WTC11 (cell line): ENCODE measurements at places on chromosomes 5 and 9. TPM values are rescaled to one million over a fixed set of nuclear protein-coding genes. Genes with fewer than 3 reads are reported as not detected.

The CCDC152 gene
- total RNA-seq = 15.1 to 19.0 TPM (median 18.8 TPM) in 3 replicates

The SGCD gene
- 0.07 to 0.33 TPM (median 0.32 TPM) in 3 replicates for total RNA-seq

The BNIP1 gene
- 11.3 to 15.4 TPM (median 12.4 TPM) in 3 replicates for total RNA-seq

The GCNT4 gene
- total RNA-seq = 0.71 to 1.8 TPM (median 0.80 TPM) in 3 replicates

The ZNF354C gene
- total RNA-seq = 7.9 to 8.9 TPM (median 8.9 TPM) in 3 replicates

The PCDHB4 gene
- 2.3 to 2.6 TPM (median 2.3 TPM) in 3 replicates for total RNA-seq

The MGAT4B gene
- total RNA-seq = 127 to 151 TPM (median 135 TPM) in 3 replicates

The PCDHGB7 gene
- 10.5 to 11.2 TPM (median 10.7 TPM) in 3 replicates for total RNA-seq

DNA sequence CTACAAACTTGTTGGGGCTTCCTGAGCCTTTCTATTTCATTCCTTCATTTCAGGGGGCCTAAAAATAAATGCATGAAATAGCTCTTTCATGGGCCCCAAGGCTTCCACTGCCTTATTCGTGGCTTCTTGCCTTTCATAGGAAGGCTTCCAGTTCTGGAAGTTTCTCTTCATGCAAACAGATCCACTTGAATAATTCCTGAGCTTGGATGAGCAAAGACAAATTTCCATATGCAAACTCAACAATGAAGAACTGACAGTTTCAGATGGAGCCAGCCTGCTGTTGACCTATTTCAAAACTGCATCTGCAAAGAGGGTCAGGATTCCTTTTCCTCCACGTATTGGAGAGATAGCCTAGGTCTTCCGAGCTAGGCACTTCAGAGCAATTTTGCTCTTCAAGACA, 142.1 kb downstream of the MLLT3 start:
- DNase-seq = no peak

DNA sequence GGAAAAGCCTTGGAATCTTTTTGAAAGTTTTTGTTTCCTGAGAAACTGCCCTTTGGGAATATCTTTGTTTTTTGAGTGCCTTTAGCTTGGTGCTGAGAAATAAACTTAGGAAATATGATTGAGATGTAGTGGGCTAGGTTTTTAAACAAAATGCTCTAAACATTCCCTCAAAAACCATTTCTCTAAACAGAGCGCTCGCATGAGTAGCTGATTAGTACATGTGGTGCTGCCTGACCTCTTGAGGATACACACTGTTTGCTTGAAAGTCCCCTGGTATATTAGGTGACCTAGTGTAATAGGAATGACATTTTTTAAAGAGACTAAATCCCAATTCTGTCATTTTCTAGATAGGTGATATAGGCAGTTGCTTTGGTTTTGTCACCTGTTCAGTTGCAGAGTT, 132.3 kb downstream of the ADAMTSL1 start:
- DNase-seq = no peak

- no peak for DNase-seq
Measured at GRCh38 chr9:114442022-114442421, 54.2 kb upstream of the AKNA start.

DNA sequence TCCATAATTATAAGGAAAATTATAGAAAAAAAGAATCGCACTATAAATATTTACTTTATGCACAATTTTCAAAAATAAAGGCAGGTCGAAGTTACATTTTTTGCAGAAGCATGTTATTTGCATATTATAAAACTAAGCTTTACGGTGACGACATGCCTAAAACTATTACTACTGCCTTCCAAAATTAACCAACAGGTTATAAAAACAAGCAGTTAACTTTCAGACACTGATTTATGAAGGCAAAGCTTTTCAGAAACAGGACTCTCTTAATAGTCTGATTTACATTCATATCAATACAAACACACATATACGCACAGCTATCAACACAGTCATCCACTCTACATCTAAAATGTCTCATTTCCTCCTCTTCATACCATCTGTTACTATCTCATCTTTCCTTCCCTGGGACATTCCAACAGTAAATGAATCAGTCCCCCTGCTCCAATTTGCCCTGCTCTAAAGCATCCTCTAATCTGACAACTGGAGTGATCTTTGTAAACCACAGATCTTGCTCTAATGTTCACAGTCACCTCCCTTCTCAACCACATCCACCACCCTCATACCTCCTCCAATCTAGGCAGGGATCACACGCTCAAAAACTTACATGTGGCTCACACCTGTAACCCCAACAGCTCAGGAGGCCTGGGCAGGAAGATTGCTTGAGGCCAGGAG, 21.6 kb downstream of the FBXW11 start:
- no peak for DNase-seq

DNA sequence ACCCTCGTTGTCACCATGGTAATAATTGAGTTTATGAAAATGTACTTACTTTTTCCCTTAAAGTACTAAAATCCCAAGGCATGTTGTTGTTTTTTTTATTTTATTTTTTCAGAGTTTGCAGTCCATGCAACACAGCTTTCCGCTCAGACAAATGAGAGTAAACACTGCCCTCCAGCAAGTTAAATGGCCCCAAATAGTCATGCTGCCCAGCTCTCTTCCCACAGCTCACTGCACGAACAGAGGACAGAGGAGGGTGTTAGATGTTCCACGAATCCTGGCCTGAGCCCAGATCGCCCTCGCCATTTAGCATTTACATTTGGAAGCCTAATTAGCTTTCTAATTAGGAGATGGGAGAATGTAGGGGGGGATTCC, 1.9 kb downstream of the NIM1K start:
- no peak for DNase-seq

DNA sequence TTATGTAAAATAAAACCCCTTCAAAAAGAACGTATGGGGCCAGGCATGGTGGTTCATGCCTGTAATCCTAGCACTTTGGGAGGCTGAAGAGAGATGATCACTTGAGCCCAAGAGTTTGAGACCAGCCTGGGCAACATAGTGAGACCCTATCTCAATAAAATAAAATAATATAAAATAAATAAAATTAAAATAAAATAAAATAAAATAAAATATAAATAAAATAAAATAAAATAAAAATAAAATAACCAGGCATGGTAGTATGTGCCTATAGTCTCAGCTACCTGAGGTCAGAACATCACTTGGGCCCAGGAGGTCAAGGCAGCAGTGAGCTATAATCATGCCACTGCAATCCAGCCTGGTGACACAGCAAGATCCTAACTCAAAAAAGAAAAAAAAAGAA, 185.1 kb downstream of the EPB41L4A start:
- no peak for DNase-seq

GRCh38 chr5:79513308-79513703, 628 bp downstream of the HOMER1 start:
- peak; percentile 63 for DNase-seq

- DNase-seq = no peak
Measured at GRCh38 chr9:120558454-120558853, 21.5 kb downstream of the CDK5RAP2 start.

DNA sequence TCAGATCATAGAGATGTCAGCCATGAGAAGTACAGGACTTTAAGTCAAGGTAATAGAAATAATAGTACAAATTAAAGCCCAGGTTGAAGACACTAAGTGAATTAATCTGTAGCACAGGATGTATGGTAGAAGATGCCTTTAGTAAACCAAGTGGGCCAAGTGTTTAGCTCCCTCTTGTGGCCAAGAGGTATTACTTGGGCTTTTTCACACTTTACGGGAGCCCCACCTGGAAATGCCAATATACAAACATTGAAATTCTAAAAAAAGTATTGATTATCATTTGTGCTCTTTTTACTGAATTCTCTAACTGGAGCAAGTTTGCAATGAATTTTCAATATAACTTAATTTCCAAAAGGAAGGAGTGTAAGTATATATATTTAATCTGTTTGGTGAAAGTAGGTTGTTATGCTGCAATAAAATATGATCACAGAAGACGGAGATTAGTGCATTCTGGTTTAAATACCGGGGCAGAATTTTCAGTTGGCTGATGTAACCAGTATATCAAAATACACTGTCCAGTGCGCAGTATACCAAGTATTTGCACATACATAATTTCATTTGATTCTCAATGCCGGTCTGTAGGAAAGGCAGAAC, 84.7 kb downstream of the PARP8 start:
- no peak for DNase-seq

GRCh38 chr5:36147681-36148080, 4.0 kb downstream of the LMBRD2 start:
- DNase-seq = no peak

GRCh38 chr5:171839112-171839511, 53.5 kb downstream of the SMIM23 start:
- no peak for DNase-seq

- peak; percentile 14 for DNase-seq
Measured at GRCh38 chr5:148290271-148291195, 21.7 kb upstream of the SPINK7 start.

GRCh38 chr5:26681861-26682260, 356.5 kb downstream of the CDH9 start:
- no peak for DNase-seq

DNA sequence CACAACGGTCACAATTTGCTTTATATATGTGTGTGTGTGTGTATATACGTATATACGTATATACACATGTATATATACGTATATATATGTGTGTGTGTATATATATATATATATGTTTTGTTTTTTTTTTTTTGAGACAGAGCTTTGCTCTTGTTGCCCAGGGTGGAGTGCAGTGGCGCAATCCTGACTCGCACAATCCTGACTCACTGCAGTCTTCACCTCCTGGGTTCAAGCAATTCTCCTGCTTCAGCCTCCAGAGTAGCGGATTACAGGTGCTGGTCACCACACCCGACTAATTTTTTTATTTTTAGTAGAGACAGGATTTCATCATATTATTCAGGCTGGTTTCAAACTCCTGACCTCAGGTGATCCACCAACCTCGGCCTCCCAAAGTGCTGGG, 3.1 kb downstream of the RNF38 start:
- no peak for DNase-seq

DNA sequence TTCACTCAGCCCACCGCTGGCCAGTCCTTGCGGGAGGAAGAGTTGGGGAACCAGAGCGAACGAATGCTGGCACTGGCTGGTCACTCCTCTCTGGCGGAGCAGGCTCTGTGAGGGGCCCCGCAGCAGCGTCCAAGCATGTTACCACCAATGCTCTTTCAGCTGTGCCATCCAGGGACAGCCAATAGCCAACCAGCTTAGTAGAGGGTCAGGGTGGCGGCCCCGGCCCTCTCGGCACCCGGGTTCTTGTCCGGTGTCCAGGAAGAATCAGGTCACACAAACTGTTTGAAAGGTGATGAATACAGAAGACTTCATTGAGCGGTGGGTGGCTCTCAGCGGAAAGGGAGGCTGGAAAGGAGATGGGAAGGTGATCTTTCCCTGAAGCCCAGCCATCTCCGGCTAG, 135.3 kb downstream of the EGFLAM start:
- DNase-seq = no peak

GRCh38 chr5:117149312-117149711, 574.7 kb upstream of the SEMA6A start:
- DNase-seq = no peak

- no peak for DNase-seq
Measured at GRCh38 chr9:97299809-97300414, 7.5 kb upstream of the CCDC180 start.

DNA sequence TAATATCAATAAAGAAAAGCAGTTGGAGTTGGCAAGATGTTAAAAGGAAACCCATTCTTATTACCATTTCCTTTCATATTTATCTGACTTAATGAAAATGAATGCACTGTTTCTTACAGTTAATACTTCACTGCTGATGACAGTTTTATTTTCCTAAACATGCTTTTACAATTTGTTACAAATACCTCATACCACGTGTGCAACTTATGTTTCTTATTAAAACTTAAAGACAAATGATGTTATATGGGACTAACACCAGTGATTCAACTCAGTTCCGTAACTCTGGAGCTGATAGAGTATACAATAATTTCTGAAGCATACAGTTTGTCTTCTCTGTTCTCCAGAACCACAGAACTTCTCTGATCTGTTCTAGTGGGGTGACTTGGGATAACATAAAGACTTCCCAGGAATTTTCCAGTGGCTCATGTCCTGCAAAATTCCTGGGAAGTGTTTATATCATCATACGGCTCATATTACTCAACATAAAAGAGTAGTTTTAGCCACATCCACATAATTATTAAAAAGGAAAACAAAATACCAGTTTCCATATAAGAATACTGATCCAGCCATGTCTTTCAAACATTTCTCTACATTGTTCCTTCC, 1259.0 kb upstream of the C9orf72 start:
- DNase-seq = no peak

DNA sequence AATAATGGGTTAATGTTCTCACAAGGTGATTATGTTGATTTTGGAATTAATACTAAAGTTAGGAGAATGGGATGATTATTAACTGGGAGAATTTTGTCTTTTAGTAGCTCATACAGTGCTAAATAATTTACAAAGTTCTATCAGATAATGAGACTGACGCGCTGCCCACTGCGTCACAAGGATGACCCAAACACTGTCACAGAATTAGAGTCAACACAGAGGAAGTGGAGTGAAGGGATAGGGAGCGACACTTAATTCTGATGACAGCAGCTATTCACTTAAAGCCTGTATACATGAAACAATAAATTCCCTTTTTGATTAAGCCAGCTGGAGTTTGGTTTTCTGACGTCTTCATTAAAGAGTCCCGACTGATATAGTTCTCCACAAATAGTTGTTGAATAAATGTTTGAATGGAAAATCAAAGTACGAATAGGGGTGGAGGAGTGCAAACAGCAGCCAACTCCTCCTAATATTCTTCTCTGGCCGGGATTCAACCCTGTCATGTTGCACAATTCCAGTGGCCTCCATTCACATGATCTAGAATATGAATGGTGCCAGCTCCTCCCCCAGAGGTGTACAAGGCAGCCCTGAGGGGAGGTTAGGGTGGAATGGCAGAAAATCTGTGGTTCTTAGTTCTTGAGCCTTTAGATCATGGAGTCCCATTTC, 140.3 kb downstream of the PCSK1 start:
- no peak for DNase-seq

DNA sequence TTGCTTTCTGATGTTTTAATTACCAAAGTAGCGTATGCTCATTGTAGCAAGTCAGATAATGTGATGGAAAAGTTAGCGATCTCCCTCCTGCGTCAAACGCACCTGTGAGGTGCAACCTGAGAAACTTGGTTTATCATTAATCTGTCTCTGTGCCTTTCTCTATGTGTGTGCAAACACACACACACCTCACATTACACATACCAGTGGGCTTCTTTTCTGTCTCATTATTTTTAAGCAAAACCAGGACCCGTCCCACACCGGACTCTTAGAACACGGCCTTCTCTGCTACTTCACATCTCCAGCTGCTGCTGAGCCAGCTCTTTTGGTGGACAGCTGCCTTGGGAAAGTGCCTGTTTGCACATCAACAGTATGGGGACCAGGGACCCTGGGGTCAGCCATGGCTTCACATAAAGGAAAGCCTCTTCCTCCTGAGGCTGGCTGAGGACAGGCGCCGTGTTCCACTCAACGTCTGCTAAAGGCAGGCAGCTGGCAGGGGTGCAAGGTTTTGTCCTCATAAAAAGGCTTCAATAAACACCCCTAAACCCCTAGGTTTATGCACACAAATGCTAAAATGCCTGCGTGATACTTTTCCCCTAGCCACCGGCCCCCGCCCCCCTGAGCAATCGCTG, 44.2 kb downstream of the MRPL36 start:
- no peak for DNase-seq
